ENCODE measurements at places on chromosomes 13 and 19. TPM values are rescaled to one million over a fixed set of nuclear protein-coding genes. Genes with fewer than 3 reads are reported as not detected.

DNA sequence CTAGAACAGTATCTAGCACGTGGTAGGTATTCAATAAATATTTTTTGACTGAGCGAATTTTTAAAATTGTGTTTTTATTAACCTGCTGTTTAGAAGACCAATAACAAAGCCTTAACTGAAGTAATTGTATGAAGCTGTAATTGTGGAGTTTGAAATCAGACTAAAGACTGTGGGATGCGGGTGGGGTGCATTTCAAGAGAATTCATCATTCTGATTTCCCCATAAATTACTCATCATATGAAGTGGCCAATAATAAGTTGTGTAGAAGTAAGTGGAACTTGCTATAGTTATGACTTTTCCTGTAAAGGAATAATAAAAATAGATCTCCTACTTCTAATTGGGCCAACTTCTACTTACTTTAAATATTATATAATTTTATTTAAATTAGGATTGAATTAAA, 449.3 kb downstream of the PCDH9 start:
- no peak for DNase-seq

NXNL1 gene
- total RNA-seq = 0.59 TPM

GRCh38 chr13:67221630-67222226, 8.4 kb downstream of the PCDH9 start:
- no peak for DNase-seq

ACER1 gene
- total RNA-seq = not detected

YJEFN3 gene
- 6.7 TPM for total RNA-seq

- no peak for DNase-seq
These were observed 3.1 kb upstream of the KLK1 start for GRCh38 chr19:50826492-50827240.

GRCh38 chr19:10288662-10289166, 1.0 kb upstream of the ICAM5 start:
- no peak for DNase-seq

DNA sequence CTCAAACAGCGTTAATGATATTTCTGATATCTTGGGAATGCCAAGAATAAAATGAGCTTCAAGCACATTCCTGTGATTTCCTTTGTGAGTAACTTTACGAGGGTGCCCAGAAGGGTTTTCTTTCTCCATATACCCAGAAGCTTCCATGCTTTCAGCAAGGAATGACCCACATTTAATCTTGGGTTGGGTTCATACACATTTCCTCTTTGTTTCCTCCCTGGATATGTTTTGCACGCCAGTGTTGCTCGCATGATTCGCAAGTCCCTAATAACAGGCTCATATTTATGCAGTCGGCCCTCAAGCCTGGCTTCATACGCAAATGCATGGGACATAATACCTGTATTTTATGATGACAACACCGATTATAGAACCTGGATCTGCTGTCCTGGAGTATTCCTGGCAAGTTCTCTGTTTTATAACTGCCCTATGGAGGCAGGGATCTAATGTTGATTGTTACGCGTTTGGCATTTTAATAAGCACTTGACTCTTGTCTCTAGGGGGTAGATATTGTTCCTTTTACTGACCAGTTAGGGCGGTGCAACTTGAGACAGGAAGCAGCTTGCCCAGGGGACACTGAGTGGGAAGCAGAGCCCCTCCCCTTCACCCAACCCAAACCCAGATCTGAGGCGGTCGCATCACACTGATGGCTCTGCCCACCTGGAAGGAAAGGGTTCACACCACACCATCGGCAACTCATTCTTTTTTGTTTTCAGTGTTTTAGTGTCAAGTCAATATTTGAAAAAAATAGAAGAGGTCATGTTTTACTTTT, 220.4 kb upstream of the SOX1 start:
- DNase-seq = peak; percentile 75

PSG11 gene
- total RNA-seq = not detected

GRCh38 chr19:5955636-5955935, 22.4 kb downstream of the RANBP3 start:
- DNase-seq = no peak

All from cardiac septum (tissue), 1 donor.